Aorta (tissue), 5 donors: ENCODE measurements at places on chromosomes 11 and 22. TPM values are rescaled to one million over a fixed set of nuclear protein-coding genes. Genes with fewer than 3 reads are reported as not detected.
A peak's percentile ranks its signal among the peaks of the same experiment; 100 is the strongest.

PDGFD gene
- polyA plus RNA-seq = 66.5 TPM

A4GALT gene
- 15.8 TPM for polyA plus RNA-seq

ARFIP2 gene
- polyA plus RNA-seq = 56.1 TPM

OR10D3 gene
- not detected for polyA plus RNA-seq

SPON1 gene
- 7.0 TPM for polyA plus RNA-seq

ACCS gene
- polyA plus RNA-seq = 8.8 TPM

CNIH2 gene
- not detected for polyA plus RNA-seq

CNGA4 gene
- 0.38 TPM for polyA plus RNA-seq

KRTAP5-2 gene
- not detected for polyA plus RNA-seq

OR8D1 gene
- not detected for polyA plus RNA-seq

KLHDC7B gene
- not detected for polyA plus RNA-seq

DNA sequence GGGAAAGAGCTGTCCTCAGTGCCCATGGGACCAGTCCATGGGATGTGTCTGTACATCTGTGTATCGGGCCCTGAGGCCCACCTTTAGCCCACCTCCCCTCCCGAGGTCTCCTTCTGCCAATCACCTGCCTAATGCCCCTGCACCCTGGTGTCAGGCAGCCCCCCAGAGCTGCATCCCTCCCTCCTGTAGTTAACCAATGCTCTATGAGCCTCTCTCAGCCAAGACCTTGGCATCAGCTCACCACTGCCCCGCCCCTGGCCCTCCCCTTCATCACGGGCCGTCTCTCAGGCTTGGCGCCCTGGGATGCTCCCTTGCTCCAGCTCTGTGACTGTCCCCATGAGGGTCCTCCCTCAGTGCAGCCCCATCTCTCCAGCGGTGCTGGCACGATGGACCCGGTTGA lies 18.5 kb downstream of the MGAT3 start:
- no peaks in the 10 kb centered on the region for H3K4me1 ChIP-seq
- no peak overlapping the region for H3K27ac ChIP-seq
- H3K27me3 ChIP-seq = no peaks in the 10 kb centered on the region
- no peaks in the 10 kb centered on the region for H3K36me3 ChIP-seq
- DNase-seq = no peak
- H3K4me3 ChIP-seq = no peak overlapping the region

- H3K4me1 ChIP-seq = no peaks in the 10 kb centered on the region
- no peak overlapping the region for H3K4me3 ChIP-seq
- no peaks in the 10 kb centered on the region for H3K27me3 ChIP-seq
- no peak for DNase-seq
- H3K36me3 ChIP-seq = no peaks in the 10 kb centered on the region
These were observed 21.8 kb upstream of the CDC42EP2 start for GRCh38 chr11:65292890-65293289.

DNA sequence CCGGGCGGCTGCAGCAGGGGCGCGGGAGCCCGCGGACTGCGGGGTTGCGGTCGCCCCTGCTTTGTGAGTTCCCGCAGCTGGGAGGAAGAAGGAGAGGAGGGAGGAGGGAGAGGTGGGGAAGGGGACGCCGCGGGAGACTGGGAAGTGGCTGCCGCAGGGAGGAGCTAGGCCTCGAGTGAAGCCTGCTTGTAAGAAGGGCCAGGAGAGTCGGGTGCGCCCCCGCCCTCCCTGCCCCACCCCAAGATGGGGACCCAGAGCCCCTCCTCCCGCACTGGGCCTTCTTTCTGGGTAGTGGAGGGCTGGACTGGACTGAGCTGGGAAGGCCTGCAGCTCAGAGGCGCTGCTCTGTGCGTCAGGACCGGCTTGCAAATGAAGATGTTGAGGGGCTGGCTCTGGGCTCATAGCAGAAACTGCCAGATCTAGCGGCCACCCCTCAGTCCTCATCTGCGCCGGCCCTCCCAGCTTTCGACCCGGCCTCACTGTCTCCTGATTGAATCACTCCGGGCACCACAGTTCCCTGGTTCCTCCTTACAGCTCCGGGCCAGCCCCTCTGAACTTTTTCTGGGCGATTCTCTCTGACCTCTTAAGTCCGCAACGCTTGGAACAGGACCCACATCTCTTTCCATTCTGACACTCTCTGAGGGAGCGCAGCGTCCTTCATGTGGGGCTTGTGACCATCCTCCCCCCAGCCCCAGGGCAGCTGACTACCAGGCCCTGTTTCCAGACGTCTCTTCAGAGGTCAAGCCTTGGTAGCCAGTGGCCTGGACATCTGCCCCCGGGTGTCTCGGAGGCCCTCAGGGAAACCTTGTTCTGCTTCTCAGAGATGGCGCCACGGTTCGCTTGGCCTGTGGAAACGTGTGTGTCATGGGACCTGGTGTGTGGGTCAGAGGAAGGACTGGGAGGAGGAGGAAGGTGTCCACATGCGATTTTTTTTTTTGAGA lies 21.9 kb downstream of the SERPINH1 start:
- no peaks in the 10 kb centered on the region for H3K36me3 ChIP-seq
- H3K27ac ChIP-seq = peak overlapping the region; percentile 81
- DNase-seq = peak; percentile 86
- H3K27me3 ChIP-seq = no peaks in the 10 kb centered on the region
- H3K4me3 ChIP-seq = peak overlapping the region; percentile 81

- peaks cover 6% of the 10 kb centered on the region for H3K36me3 ChIP-seq
- H3K4me1 ChIP-seq = no peaks in the 10 kb centered on the region
- no peak overlapping the region for H3K4me3 ChIP-seq
- no peaks in the 10 kb centered on the region for H3K27me3 ChIP-seq
- peak; percentile 53 for DNase-seq
- H3K27ac ChIP-seq = peak overlapping the region; percentile 23
These were observed 2.4 kb downstream of the FADS1 start for GRCh38 chr11:61814247-61814957.

- no peak overlapping the region for H3K4me3 ChIP-seq
- no peaks in the 10 kb centered on the region for H3K27me3 ChIP-seq
- H3K36me3 ChIP-seq = no peaks in the 10 kb centered on the region
- DNase-seq = no peak
- H3K4me1 ChIP-seq = no peaks in the 10 kb centered on the region
- no peak overlapping the region for H3K27ac ChIP-seq
These were observed 41.3 kb downstream of the CDKN1C start for GRCh38 chr11:2844116-2844842.

DNA sequence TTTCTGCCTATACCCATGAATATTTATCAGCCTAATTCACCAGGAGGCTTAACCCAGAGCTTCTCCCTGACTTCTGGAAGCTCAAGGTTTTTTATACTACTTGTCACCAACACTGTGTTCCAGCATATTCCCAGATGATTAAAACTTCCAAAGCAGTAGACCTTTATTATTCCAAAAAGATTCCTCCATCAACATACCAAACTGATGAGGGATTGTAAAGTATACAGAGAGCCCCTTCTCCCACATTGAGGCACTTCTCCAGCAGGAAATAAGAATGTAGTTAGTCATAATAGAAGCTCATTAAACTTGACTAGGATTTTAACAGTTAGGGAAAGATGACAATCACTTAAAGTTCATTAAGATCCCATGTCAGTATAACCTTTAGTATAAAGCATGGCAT lies 51.4 kb upstream of the CEP126 start:
- no peak for DNase-seq
- no peaks in the 10 kb centered on the region for H3K4me1 ChIP-seq

- no peak overlapping the region for H3K27ac ChIP-seq
- DNase-seq = no peak
- H3K4me3 ChIP-seq = no peak overlapping the region
- no peaks in the 10 kb centered on the region for H3K36me3 ChIP-seq
- no peaks in the 10 kb centered on the region for H3K4me1 ChIP-seq
These were observed 12.1 kb downstream of the GRIA4 start for GRCh38 chr11:105622016-105622415.

DNA sequence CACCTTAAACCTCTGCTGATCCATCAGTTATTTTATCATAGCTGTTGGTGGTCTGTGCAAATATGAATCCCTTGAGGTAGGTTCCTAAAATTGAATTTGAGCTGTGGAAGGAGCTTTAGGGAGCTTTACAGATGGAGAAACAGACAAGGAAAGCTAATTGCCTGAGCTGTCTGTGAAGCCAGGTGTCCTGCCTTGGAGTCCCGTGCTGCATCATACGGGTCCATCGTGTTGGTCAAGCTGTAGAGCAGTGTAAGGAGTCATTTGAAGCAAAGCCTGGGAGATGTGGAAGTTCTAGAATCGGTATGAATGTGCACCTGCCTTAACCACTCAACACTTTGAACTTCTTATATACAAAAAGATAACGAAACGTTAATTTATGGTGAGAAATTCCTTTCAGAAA lies 1.0 kb downstream of the POLA2 start:
- no peaks in the 10 kb centered on the region for H3K36me3 ChIP-seq
- peaks cover 2% of the 10 kb centered on the region for H3K4me1 ChIP-seq
- no peaks in the 10 kb centered on the region for H3K27me3 ChIP-seq
- H3K27ac ChIP-seq = no peak overlapping the region
- H3K4me3 ChIP-seq = peak overlapping the region; percentile 20

GRCh38 chr11:96607864-96608558 lies 218.2 kb downstream of the JRKL start:
- H3K27me3 ChIP-seq = no peaks in the 10 kb centered on the region
- H3K4me3 ChIP-seq = no peak overlapping the region
- H3K36me3 ChIP-seq = no peaks in the 10 kb centered on the region
- no peaks in the 10 kb centered on the region for H3K4me1 ChIP-seq

- H3K27me3 ChIP-seq = no peaks in the 10 kb centered on the region
- no peaks in the 10 kb centered on the region for H3K4me1 ChIP-seq
These were observed 48.4 kb downstream of the PDE2A start for GRCh38 chr11:72625691-72626413.

GRCh38 chr22:30681831-30682230 lies 12.8 kb upstream of the OSBP2 start:
- H3K27ac ChIP-seq = no peak overlapping the region
- no peaks in the 10 kb centered on the region for H3K4me1 ChIP-seq
- DNase-seq = no peak
- H3K36me3 ChIP-seq = no peaks in the 10 kb centered on the region

- DNase-seq = peak; percentile 41
- no peaks in the 10 kb centered on the region for H3K27me3 ChIP-seq
- H3K27ac ChIP-seq = no peak overlapping the region
- no peak overlapping the region for H3K4me3 ChIP-seq
- H3K4me1 ChIP-seq = no peaks in the 10 kb centered on the region
- no peaks in the 10 kb centered on the region for H3K36me3 ChIP-seq
These were observed 409.2 kb downstream of the TBC1D22A start for GRCh38 chr22:47171441-47172221.

DNA sequence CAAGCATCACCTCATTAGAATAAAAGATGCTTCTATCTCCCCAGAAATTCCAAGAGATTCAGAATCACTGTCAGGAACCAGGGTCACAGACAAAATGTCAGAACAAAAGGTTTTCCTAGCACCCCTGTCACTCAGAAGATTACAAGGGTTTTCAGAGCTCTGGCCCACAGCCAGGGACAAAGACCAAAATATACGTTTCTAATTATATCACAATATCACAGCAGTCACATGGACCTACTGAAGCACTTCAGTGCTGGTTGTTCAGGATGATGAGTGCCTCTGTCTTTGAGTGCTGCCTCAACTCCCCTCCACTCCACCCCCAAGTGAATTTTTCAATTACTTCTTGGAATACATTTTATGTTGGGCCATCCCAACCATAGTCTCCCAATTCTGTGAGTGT lies 21.9 kb upstream of the RTL6 start:
- no peaks in the 10 kb centered on the region for H3K4me1 ChIP-seq
- H3K4me3 ChIP-seq = no peak overlapping the region
- no peaks in the 10 kb centered on the region for H3K36me3 ChIP-seq
- no peak for DNase-seq
- H3K27me3 ChIP-seq = no peaks in the 10 kb centered on the region

DNA sequence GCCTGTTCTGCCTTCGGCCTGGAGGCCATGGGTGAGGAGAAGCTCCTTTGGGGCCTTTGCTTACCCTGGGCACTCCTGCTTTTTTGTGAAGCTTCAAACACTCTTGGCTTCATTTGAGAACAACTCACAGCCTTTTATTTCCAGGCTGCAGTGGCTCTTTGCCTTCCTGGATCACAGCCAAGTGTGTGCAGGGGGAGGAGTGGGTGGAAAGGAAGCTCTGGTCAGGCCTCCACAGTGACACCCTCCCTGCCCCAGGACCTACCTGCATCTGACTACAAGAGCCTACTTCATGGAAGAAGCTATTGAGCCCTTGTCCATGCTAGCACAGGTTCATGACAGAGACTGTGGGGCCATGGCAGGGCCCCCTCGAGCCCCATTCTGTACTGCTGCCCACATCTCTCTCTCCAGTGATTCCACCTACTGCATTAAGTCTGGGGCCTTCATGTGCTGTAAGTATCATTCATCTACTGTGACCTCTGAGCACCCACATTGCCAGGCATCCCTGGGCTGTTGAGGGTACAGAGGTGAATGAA lies 52.3 kb downstream of the GAB4 start:
- no peak overlapping the region for H3K4me3 ChIP-seq
- no peak for DNase-seq
- no peak overlapping the region for H3K27ac ChIP-seq
- no peaks in the 10 kb centered on the region for H3K27me3 ChIP-seq

GRCh38 chr11:34212566-34212965 lies 107.1 kb downstream of the NAT10 start:
- no peaks in the 10 kb centered on the region for H3K27me3 ChIP-seq
- no peaks in the 10 kb centered on the region for H3K4me1 ChIP-seq
- no peaks in the 10 kb centered on the region for H3K36me3 ChIP-seq
- DNase-seq = no peak
- H3K27ac ChIP-seq = no peak overlapping the region

DNA sequence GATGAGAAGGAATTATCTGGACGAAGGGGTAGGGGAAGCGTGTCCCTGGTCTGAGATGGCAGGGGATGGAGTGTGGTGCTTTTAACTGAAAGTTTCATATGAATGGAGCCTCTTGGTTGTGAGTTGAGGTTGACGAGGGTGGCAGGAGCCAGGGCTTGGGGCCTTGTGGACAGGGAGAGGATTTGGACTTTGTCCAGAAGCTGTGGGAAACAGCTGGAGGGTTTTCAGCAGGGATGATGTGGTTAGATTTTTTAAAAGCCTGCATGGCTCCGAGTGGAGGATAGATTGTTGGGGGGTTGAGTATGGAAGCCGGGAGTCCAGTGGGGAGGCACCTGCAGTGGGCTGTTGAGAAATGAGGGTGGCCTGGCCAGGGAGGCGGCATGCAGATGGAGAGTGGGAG lies 24.8 kb downstream of the MYO7A start:
- no peaks in the 10 kb centered on the region for H3K36me3 ChIP-seq
- H3K4me1 ChIP-seq = no peaks in the 10 kb centered on the region
- H3K4me3 ChIP-seq = no peak overlapping the region
- no peak overlapping the region for H3K27ac ChIP-seq

DNA sequence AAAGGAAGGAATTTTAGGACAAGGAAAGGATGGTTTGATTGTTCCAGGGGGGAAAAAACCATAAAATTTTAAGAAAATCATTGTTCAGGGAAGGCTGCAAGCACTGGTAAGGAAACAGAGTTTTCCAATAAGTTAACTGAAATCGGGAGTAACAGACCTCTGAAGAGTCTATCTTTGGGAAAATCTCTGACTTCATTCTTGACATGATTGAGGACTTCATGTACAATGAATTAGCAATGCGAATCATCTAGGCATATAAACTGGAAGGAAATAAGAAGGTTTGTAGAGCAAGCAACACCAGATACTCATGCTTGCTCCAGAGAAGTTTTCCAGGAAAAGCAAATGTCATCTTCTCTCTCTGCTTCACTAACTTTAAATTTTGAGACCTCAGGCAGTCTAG lies 18.5 kb downstream of the APLP2 start:
- no peaks in the 10 kb centered on the region for H3K36me3 ChIP-seq
- H3K4me3 ChIP-seq = no peak overlapping the region
- no peak for DNase-seq
- no peak overlapping the region for H3K27ac ChIP-seq
